ENCODE measurements at places on chromosomes 3 and 15.

DNA sequence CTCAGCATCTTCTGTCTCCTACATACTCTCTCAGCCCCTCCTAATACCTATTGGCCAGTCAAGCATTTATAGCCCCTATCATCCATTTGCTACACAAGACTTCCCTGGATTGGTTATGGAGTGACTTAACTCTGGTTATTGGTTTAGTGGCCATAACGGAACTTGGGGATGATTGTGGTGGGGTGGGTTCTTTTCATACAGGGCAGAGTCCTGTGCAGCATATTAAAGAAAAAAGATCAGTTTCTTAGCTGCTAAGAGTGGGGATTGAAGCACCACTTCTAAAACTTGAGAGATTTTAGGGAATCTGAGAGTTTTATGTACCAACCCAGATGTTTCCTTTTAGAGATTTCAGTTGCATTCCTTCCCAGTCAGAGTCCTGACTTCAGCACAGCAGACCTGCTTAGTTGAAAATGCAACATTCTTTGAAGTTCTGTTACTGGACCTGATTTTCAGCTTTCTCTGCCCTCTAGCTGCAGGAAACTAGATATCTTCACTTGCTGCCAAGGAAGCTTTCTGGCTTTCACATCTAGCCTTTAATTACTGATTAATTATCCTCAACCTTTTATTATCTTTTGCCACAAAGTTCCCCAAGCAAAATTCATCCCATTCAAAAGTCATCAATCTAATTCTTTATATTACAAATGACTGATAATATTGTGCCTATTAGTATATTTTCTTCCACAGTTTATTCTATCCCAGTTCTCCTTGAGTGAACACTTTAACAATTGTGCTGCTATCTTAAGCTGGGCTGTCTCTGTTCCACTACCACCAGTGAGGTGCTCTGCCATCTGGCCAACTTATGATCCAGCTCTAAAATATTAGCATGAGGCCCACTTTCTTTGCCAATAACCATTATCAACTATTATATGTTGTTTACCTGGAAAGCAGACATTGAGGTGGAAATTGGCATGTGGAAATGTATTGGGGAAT is 906.0 kb upstream of the ALCAM start:
- no peak for DNase-seq

- no peak for DNase-seq
Observed at GRCh38 chr15:48309740-48310139, 21.5 kb upstream of the DUT start.

DNA sequence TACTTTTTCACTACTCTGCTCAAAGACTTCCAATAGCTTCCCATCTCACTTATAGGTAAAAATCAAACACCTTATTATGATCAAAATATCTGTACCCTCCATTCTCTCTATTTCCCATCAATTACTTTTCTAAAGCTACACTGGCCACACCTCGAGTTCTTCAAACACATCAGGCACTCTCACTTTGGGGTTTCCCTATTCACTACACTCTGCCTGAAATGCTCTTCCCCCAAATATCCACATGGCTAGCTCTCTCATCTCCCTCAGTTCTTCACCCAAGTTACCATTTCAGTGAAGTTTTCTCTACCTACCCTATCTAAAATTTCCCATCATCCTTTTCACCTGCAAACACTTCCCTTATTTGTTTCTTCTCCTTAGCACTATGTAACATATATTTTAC is 14.8 kb downstream of the UBE3A start:
- DNase-seq, result no peak

DNA sequence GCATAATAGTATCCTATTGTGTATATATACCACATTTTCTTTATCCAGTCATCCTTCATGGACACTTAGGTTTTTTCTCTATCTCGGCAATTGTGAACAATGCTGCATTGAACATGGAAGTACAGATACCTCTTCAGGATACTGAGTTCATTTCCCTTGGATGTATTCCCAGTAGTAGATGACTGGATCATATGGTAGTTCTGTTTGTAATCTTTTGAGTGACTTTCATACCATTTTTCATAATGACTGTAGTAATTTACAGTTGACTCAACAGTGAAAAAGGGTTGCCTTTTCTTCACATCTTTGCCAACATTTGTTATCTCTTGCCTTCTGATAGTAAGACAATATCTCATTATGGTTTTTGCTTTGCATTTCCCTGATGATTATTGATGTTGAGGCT is 21.8 kb downstream of the MYH15 start:
- no peak for DNase-seq

Measured in stimulated activated CD4-positive, alpha-beta T cell treated with anti-CD3 and anti-CD28 coated beads, TNF-alpha, amount 100 ng/mL, for 24 hours (primary cell).